ENCODE measurements at places on chromosomes 1 and 21. TPM values are rescaled to one million over a fixed set of nuclear protein-coding genes. Genes with fewer than 3 reads are reported as not detected.

The LCE1D gene
- total RNA-seq: not detected

The FAM72A gene
- 7.1 TPM for total RNA-seq

The NDUFV3 gene
- 46.0 TPM for total RNA-seq

The TP53BP2 gene
- 13.0 TPM for total RNA-seq

The VSIG8 gene
- 0.05 TPM for total RNA-seq

Measured in airway epithelial cell (primary cell).